ENCODE measurements at places on chromosomes 2 and 18.

GRCh38 chr2:24491542-24492420 is 727 bp downstream of the NCOA1 start:
- DNase-seq = peak; percentile 35

DNA sequence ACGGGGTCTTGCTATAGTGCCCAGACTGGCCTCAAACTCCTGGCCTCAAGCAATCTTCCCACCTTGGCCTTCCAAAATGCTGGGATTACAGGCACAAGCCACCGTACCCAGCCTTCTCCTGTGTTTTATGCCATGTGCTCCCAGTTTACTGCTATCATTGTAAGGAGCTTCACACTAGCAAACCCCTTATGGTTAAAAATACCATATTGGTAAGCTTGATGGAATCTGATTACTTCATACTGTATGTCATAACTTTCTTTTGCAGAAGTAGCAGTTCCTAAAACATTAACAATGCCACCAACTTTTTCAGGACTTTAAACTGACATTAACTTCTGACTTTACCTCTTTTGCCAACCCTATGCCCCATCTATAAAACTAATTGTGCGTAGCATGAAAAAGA is 36.2 kb downstream of the HAT1 start:
- peak; percentile 74 for DNase-seq

DNA sequence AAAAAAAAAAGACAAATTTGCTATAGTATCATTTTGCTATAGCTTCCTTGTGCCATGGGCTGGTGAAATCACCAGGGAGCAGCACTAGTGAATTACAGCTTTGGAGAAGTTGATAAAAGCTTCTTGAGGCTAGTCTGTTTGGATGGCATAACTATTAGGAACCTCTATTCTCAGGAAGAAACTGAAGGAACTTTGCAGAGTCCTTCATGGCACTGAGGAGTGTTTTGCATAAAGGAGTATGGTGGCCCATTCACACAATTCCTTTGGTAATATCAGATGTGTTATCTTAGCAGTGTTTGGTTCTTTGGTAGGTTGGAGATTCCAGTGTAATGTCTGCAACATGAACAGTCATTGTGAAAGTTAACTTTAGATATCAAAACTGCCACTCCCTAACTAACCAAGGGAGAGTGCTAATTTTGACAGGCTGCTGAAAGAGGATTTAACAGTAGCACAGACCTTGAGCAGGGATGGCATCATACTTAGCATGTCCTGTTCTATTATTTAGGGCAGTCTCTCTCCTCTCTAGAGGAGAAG is 76.6 kb upstream of the ZFP36L2 start:
- no peak for DNase-seq

DNA sequence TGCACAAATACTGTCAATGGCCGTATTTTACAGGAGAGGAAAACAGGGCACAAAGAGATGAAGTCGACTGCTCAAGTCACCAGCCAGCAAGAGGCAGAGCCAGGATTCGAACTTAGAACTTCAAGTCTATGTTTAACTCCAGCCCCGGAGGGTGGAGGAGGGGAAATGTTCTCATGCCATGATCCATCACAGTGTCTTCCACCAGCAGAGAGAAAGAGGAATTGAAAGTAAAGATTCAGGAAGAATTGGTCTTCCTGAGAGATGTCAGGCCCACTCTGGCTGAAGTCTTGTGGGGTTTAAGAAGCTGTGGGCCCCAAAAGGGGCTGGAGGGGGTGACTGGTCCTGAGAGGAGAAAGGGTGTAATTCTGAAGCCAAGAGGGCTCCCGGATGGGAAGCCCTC is 260.0 kb downstream of the TNS1 start:
- DNase-seq = no peak

- DNase-seq = no peak
Measured at GRCh38 chr18:37355772-37356171, 209.8 kb downstream of the CELF4 start.

DNA sequence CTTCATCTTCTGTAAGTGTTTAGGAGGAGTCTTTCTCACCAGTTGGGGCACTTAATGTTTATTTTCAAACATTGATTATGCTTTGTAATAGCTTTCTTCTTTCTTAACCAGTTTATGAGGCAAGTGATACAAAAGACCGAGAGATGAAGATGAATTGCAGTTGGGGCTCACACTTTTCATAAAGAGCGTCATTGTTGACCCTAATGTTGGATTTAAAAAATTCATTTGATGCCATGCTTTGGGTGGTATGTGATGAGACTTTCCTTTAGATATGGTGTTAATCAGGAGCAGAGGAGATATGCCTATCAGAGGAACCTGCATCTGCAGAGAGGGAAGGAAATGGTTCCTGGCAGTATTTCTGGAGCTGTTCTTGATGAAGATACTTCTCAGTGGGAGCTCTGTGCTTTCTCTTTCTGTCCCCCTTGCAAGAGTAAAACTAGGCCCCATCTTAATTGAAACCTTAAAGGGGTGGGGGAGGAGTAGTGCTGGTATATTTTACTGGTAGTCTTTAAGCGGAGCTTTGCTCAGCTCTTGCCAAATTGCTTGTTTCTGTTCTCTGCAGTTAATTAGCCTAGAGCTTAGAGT is 2.3 kb downstream of the EML4 start:
- DNase-seq = peak; percentile 61

- no peak for DNase-seq
Measured at GRCh38 chr2:172753610-172754009, 18.0 kb downstream of the RAPGEF4 start.

- DNase-seq = peak; percentile 18
Measured at GRCh38 chr2:14587119-14587518, 45.4 kb upstream of the LRATD1 start.

GRCh38 chr2:101909760-101910159 is 82.0 kb upstream of the IL1R2 start:
- DNase-seq = no peak

DNA sequence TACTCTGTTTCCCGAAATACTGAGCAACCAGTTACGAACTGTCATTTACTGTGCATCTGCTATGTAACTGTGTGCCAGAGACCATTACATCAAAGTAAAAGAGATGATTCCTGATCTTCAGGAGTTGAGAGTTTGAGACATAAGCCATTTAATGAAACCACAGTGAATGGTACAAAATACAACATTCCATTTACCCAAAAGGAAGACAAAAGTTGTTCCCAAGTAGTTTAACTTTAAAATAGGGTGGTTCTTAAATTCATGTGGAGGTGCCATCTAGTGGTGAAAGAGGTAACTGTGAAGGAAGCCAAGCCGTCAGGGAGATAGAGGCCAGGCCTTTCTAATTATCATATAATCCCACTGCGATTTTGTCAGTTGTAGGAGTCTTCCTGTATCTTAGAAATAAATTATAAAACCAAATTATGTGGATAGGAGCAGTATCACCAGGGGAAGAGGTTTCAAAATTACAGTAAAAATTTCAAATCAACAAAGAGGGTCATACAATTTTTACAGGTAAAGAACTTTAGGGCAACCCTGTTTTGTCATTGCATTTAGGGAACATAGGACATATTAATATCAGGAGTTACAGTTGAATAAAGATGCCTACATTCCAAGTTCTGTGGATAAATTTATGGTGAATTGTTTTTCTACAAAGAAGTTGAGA is 67.7 kb downstream of the EPAS1 start:
- DNase-seq = peak; percentile 71

DNA sequence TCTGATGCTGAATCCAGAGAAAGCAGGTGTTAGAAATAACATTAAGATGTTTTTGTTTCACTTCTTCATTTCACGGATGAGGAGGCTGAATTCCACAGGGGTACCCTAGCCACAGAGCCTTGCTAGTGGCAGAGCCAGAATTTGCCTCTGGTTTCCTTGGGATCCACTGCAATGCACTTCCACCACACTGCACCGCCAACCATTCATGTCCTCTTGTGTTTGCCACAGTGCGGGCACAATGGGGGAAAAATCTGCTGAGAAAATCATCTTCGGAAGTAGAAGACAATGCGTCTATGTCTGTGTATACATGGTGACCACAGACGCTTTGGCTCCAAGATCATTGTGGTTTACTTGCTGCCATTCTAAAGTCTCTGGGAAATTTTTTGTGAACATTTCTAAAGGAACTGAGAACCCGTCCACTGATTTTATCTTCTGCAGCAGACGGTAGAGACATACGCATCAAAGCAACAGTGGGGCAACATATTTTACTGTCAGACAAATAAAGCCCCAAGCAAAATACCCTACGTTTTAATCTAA is 14.9 kb downstream of the ICOS start:
- no peak for DNase-seq

DNA sequence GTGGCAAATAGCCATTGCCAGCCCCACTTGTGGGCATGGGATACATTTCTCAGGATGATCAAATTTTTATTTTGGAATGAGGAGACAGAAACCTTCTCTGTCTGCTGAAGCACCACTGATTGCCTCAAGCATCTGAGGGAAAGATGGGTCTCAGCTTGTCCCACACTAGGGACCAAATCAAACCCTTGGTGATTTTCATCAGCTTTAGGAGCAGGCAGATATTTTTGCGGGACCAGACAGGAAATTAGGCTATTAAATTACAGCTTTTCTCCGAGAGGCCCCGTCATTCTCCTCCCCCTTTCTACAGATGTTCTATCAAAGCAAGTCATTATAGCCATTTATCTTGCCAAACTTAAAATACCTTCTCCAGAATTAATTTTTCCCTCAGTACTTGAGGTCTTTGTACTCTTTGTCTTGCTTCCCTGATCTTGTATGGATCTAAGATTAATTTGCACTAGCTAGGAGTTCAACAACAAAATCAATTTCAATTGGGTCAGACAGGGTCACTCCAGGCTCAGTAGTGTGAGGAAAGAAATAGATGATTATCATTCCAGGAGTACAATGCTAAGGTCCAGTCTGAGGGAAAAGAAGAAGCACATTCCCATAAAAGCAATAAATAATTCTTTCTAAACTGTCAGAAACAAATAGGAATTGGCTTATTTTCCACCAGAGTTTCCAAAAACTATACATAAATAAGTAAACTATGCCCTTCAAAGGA is 818.1 kb upstream of the SOX11 start:
- DNase-seq = no peak

DNA sequence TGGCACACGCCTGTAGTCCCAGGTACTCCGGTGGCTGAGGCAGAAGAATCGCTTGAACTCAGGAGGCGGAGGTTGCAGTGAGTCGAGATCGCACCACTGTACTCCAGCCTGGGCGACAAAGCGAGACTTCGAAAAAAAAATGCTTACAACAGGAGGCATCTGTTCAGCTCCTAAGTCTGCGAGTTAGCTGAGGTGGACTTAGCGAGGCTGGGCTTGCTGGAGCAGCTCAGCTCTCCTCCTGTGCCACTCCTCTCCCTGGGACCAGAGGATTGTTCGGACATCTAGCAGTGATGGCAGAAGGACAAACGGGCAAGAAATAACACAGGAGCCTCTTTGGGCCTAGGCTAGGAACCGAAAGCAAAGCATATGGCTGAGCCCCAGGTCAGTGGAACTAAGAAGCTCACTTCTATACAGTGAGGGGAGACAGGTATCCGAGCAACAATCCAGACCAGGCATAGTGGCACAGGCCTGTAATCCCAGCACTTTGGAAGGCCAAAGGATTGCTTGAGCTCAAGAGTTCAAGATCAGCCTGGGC is 260.1 kb downstream of the GLI2 start:
- DNase-seq = no peak

GRCh38 chr2:58612973-58613372 is 371.8 kb upstream of the FANCL start:
- DNase-seq = no peak

DNA sequence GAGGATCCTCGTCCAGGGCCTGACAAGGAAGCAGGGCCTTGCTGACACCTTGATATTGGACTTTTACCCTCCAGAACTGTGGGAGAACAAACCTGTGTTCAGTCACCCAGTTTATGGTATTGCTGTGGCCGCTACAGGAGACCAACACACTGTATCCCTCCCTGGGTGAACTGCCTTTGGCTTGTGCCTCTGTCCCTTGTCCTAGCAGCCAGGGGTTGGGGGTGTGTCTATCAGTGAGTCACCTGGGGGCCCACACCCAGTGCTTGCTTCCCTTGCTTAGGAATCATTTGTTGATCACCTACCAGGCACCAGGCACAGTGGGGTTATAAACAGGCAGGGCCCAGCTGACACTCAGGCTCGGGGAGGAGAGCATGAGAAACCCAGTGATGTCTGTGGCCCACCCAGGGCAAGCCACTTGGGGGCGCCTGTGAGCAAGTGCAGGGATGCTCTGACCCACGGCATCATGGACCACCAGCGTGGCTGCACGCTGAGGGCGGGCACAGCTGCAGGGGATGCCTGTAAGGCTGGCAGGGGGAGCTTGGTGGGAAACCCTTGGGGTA is 17.1 kb downstream of the TMEM185B start:
- peak; percentile 7 for DNase-seq

DNA sequence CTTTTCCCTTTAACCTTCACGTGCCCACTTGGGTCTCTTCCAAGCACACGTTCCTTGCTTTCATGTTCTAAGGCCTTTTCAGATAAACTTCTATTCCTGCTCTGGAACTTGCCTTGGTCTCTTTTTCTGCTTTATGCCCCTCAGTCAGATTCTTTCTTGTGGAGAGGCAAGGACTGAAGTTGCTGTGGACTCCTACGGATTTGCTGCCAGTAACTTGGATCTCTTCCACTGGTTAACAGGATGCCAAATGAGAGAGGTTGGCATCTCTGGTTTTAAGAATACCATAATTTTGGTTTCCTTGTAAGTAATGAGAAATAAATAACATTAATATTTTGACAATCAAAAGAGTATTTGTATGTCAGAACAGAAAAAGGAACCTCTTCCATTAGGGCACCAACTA is 33.0 kb downstream of the COMMD1 start:
- no peak for DNase-seq

DNA sequence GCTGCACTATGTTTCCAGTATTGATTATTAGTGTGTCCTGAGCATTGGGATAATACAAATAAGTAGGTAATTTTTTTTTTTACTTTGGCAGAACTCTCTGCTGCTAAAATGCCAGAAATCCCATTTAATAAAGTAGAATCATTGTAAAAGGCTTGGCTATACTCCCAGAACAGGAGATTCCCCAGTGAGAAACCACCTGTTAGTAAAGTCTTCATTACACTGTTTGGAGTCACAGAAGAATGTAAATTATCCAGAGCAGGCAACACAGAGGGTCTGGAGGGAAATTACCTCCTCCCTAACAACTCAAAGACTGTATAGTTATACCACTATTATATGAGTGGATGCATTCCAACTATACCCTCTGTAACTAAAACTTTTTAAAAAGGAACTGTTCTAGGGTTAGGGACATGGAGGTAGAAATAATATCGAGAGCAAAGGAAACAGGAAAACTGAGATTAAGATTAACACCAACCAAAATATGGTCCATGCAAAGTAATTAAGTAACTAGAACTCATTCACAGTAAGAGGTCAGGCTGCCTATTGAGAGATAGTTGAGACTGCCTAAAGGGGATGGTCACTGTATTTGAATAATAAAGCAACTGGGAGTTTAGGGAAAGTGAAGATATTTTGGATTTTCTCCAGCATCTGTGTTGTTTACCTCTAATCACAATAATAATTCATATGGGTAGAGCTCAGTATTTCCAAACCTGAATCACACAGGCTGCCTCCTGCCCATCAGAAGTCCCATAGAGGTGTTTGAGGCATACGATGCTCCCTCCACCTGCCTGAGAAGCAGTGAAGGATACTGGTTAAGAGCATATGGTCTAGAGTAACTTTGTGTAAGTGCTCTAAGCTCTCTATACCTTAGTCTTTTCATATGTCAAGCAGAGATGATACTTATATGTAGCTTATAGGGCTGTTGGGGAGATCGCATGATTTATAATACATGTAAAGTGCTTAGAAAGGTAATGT is 34.4 kb downstream of the MAP2 start:
- no peak for DNase-seq
